ENCODE measurements at places on chromosomes 3 and 15.

GRCh38 chr15:88255484-88256278, 858 bp downstream of the NTRK3 start:
- DNase-seq, result peak; percentile 81

DNA sequence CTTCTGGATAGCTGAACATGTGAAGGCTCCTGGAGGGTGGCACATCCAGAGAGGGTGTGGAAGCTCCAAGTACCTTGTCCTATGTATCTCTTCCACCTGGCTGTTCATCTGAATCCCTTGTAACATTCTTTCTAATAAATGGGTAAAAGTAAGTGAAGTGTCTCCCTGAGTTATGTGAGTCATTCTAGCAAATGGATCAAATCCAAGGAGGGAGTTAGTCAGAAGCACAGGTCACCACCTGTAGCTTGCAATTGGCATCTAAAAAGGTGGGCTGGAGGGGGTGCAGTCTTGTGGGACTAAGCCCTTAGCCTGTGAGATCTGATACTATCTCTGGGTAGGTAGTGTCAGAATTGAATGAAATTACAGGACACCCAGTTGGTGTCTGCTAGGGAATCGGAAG, 71.0 kb downstream of the WWTR1 start:
- no peak for DNase-seq

- DNase-seq, result peak; percentile 91
Measured at GRCh38 chr3:14508966-14509795, 31.0 kb downstream of the GRIP2 start.

- DNase-seq, result no peak
Measured at GRCh38 chr3:195854628-195855294, 43.0 kb upstream of the MUC4 start.

- DNase-seq, result peak; percentile 45
Measured at GRCh38 chr3:22685597-22685996, 517.5 kb upstream of the UBE2E2 start.

DNA sequence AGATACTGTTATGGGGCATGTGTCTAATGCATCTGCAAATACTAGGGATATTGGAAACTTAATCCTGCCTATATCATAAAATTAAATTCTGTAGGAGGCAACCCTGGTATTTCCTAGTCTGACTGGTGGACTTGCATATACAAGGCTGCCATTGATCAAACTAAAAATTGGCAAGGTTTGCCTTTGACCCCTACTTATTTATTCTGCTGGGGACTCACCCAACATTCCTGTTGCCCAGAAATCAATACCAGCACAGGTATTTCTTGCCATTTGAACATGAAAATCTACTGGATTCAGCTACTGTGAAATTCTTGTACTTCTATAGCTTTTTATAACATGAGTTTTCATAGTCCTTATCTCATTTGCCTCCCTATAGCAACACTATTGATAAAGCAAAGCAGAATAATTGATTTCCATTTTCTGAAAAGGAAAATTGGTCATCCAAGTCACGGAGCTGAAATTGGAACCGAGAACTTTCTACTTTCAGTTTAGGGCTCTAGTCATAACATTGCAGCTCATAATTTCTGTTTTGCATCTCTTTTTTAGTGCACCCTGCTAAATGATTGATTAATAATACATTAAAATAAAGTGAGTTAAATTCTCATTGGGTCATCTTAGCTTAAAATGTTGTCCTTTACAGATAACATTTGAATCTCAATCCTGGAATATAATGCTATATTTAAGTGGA, 365.2 kb downstream of the MFSD1 start:
- DNase-seq, result no peak

Data from GM23338 (cell line).